ENCODE measurements at places on chromosomes 3 and 15. TPM values are rescaled to one million over a fixed set of nuclear protein-coding genes. Genes with fewer than 3 reads are reported as not detected.

DNA sequence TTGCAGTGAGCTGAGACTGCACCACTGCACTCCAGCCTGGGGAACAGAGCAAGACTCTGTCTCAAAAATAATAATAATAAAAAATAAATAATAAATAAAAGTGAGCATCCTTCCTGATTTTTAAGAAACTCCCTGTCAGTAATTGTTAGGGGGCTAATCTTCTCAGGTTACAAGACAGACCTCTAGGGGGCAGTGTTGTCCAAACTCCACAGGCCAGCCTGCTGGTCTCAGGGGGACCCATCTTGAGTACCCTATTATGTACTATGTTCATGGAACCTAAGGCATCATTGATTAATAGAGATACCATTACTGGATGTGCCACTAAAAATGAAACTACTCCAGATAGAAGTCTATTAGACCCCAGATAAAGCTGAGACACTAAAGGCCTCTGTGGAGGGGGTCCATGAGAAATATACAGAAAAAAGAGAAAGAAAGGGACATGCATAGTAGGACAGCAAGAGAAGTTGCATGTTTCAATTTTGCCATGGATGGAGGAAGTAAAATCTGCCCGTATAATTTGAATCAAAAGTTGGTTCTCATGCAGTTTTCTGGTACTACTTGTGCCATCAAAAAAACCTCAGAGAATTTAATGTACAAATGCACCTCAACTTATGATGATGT lies 85.5 kb upstream of the CDV3 start:
- no peak for DNase-seq

DNA sequence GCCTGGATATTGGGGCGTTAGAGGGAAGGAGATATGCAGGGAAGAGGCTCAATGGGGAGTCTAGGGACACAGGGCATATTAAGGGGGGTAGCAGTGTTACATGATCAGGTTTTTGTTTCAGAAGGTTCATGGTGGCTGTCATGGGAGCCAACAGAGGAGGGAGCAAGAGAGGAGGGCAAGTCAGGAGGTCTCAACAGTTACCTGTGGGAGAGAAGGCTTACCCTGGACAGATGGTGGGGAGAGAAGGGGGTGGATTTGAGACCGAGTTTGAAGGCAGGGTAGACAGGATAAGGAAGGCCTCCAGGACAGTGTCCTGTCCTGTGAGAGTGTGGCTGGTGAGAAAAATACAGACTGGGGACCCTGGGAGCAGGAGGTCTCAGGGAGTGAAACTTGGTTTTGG lies 3.8 kb upstream of the WNT7A start:
- DNase-seq: no peak

DNA sequence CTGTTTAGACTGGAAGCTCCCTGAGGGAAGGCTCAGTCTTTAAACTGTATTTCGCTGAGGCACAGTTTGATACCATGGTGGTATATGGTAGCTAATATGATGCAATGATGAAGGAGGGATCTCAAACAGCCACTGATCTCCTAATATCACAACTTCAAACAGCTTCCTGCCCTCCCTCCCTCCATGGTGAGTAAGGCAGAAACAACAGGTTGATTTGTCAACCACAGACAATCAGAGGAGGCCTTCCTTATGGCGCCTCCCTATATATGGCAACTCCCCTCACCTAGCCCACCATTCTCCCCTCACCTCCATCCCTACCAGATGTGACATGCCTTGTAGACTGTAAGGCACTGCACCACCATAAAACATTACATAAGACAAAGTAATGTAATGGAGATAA lies 316.5 kb upstream of the ICE2 start:
- no peak for DNase-seq

GRCh38 chr3:72636969-72637597 lies 211.2 kb downstream of the SHQ1 start:
- DNase-seq: peak; percentile 51

DNA sequence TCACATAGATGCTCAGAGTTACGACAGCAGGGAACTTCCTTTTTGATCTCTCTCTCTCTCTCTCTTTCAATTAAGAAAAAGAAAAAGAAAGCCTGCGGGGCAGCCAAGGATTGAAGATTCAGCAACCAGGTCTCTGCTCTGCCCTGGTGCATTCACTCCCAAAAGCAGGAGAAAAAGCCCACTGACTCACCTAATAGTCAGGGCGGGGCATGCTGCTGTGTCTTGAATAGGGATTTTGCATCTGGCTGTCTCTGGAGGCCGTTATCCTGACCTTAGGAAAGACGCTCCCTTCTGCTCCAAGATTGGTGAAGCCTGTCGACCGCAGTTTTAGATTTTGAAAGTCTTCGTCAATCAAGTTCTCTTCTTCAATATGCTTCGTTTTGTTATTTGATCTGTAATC lies 20.8 kb upstream of the ITGB5 start:
- no peak for DNase-seq

- DNase-seq: no peak
These were observed 21.0 kb downstream of the SNAPC5 start for GRCh38 chr15:66476535-66476934.

GRCh38 chr3:29410220-29410619 lies 129.3 kb downstream of the RBMS3 start:
- DNase-seq: no peak

GRCh38 chr3:71926262-71926600 lies 141.3 kb upstream of the PROK2 start:
- DNase-seq: peak; percentile 45

DNA sequence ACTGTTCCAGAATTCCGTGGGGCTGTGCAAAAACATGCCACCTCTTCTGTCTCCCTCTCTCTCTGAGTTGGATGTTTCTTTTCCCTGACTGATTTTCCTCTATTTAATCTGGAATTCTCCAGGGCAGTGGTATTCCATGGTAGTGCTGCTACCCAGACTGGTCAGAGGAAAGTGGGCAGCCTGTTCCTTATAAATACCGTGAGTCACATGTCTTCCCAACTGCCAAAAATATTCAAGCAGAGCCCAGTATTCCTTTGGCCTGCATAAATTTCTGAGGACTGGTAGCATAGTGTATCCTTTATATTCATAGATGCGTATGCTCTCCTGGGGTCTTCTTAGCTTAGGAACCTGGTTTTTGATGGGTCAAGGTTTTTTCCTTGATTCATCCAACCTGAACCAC lies 40.9 kb downstream of the CEMIP start:
- no peak for DNase-seq

DNA sequence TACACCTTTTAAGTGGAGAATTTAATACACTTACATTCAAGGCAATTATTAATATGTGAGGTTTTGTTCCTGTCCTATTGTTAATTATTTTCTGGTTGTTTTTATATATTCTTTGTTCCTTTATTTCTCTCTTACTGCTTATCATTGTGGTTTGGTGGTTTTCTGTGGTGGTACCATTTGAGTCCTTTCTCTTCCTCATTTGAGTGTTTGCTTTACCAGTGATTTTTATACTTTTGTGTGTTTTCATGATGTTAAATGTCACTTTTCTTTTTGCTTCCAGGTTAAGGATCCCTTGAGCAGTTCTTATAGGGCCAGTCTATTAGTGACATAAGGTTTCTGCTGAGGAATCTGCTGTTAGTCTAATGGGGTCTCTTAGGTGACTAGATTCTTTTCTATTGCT lies 116.5 kb downstream of the LRRK1 start:
- no peak for DNase-seq

GRCh38 chr15:33411596-33412540 lies 101.1 kb downstream of the RYR3 start:
- DNase-seq: no peak

DNA sequence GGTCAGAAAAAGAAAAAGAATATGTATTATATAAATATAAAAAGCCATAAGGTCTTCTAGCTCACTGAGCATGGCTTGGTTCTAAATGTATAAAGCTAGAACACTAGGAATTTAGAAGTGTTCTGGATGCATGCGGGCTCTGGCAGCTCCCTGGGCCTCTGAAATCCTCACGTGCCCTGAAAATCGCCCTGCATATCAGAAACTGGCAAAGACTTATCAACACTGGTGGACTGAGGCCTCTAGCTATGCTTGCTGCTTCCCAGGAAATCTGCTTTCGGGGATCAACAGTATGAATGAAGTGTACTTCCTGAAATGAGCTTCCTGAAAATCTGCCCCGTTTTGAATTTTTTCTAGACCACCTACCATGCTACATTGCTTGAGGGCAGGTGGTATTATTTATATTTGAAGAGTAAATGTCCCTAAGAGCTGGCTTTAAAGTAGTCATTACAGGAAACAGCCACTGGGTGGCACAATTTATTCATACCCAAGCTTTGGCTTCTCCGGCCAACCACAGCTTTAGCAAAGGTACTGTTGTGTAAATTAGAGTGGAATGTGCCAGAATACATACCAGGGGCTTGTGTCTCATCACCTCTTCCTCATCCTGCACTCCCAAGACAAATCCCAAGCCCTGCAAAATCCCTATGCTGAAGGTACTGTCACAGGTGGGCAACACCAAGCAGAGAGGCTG lies 17.7 kb downstream of the CRTAP start:
- no peak for DNase-seq

GRCh38 chr3:137854533-137855261 lies 90.6 kb downstream of the SOX14 start:
- no peak for DNase-seq

DNA sequence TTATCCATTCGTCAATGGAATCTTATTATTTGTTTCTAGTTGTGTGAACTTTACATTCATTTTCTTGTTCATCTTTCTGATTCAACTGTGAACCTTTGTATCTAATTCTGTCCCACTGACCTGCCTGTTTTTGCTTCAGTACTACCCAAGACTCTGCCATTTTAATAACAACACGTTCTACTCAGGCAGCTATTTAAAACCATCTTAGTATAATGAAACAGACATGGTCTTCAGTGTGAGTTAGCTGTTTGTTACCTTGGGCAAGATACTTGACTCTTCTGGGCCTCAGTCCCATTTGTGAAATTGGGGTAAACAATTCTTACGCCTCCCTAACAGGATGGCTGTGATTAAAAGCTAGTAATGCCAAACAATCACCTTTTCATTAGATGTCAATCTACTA lies 1.6 kb downstream of the BTBD1 start:
- peak; percentile 28 for DNase-seq

- DNase-seq: peak; percentile 50
These were observed 38.6 kb downstream of the CLEC3B start for GRCh38 chr3:45064512-45065372.

GRCh38 chr3:65858749-65859148 lies 180.0 kb downstream of the MAGI1 start:
- DNase-seq: no peak

DNA sequence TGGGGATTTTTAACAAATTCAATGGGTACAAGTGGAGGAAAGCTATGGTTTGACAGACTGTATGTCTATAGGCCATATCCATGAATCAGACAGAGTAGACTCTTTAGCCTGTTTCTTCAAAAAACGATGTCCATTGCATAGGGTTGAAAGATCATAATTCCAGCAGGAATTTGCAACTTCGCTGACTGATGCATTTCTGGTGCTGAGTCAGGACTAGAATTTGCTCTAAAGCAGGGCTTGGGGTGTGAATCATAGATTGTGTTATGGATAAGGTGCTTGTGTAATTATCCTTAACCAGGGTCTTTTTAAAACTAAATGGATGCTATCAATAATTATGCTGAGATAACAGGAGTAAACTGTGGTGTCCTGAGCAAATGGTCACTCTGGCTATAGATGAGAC lies 200.4 kb upstream of the TBC1D5 start:
- DNase-seq: no peak

GRCh38 chr3:68728343-68728742 lies 204.0 kb downstream of the TAFA4 start:
- DNase-seq: no peak

DNA sequence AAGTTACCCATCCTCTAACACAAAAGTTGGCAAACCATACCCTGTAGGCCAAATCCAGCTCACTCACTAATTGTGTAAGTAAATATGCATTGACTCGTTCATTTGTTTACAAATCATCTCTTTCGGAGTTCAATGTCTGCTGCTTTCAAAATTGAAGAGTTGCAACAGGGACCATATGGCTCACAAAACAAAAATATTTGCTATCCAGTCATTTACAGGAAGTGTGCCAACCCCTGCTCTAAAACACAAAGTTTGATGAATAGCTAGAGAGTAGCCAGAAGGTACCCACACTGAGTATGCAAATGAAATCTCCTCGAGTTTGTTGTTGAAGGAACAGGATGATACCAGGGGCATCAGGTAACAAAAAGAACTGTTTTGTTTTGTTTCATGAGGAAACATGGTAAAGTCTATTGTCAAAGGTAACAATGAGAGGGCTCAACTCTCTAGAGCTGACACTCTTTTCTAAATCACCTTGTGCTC lies 236.2 kb upstream of the THBS1 start:
- DNase-seq: no peak

DNA sequence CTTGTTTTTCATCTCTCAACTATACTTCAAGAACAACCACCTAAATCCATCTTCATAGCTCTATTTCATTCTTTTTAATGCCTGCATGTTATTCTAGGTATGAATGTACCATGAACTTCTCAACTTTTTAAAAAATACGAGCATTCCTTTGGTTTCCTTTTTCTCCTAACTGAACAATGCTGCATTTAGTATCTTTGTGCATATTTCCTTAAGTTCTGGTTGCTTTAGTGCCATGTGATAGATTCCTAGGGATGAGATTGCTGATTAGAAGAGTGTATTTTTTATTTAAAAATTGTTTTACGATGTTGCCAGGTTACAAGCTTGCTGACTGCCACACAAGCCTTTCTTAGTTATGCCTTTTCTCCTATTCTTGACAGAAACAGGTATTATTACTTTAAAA lies 34.7 kb downstream of the PEX5L start:
- no peak for DNase-seq

DNA sequence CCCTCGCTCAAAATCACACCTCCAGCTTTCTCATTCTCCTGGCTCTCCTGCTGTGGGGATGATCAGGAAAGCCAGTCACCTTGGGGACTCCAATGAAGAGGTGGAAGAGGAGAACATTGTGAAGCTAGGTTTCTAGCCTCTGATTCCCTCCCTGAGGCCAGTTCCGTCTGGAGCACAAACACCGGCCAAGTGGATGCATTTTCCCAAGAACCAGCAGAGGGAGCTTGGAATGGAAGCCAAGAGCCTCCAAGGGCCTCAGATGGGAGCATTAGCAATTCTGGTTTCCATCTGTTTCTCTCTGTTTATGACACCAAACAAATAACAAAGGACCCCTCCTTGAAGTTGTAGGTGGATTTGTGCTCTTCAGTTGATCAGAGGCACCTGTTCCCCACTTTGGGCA lies 40.6 kb upstream of the NMNAT3 start:
- peak; percentile 31 for DNase-seq

GRCh38 chr3:14179114-14179465 lies 473 bp downstream of the LSM3 start:
- DNase-seq: no peak

GRCh38 chr3:175073219-175073905 lies 214.2 kb downstream of the NAALADL2 start:
- no peak for DNase-seq

The STARD9 gene
- 10.3 TPM for polyA plus RNA-seq

The HAUS2 gene
- polyA plus RNA-seq: 16.5 TPM

The NAA80 gene
- 9.6 TPM for polyA plus RNA-seq

The IL17RD gene
- 5.0 TPM for polyA plus RNA-seq

The NPAP1 gene
- polyA plus RNA-seq: 0.36 TPM

The IRAK2 gene
- polyA plus RNA-seq: 2.2 TPM

The SLC12A1 gene
- polyA plus RNA-seq: 0.10 TPM

All from large intestine (tissue), 12 donors.